ENCODE measurements at places on chromosomes 4 and X.

DNA sequence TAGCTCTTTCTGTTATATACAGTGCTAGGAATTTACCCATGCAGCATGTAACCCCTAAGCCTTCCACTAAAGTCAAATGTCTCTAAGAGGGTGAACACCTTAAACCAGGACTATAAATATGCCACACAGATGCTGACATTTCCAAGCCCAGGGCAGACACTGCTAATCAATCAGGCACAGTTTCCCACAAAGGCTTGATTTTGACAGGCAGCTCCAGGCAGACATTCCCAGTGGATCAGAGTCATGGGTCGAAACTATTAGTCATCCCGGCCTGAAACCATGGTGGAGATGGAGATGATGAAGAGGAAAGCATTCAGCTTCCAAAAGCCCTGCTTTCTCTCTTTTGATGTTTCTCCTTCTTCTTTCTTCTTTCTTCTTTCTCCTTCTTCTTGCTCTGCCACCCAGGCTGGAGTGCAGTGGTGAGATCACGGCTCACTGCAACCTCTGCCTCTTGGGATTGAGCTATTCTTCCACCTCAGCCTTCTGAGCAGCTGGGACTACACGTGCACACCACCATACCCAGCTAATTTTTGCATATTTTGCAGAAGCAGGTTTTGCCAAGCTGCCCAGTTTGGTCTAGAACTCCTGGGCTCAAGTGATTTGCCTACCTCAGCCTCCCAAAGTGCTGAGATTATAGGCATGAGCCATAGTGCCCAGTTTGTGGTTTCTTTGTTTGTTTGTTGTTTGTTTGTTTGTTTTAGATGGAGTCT is 21.0 kb upstream of the SORCS2 start:
- DNase-seq: no peak

- DNase-seq: no peak
These were observed 13.2 kb downstream of the GALNT7 start for GRCh38 chr4:173181848-173182247.

- no peak for DNase-seq
These were observed 125.0 kb downstream of the EFHC2 start for GRCh38 chrX:44218465-44218864.

DNA sequence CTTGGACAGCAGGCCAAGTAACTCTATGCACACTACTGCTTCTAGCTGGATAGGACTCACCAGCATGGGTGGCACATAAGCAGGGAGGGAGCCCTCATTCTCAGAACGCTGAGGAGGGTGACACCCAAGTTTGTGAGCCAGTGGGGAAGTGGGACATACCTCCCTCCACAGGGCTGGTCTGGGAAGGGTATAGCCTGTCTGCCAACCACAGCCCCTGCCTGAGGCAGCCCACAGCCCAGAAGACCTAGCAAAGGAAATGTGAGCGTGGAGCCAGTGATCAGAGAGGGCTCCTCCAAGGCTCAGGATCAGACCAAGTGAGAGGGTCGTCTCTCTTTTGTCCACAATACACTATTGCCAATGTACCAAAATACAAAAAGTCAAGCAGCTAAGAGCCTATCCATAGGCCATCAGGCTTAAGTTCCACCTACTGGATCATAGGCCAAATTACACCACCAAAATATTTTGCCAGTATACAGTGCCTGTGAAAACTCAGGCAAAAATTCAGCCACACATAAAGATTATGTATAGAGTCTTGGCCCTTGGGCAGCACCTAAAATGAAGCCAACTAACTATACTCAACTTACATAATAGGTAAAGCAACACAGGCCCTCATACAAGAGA is 1203.1 kb downstream of the PCDH18 start:
- no peak for DNase-seq

DNA sequence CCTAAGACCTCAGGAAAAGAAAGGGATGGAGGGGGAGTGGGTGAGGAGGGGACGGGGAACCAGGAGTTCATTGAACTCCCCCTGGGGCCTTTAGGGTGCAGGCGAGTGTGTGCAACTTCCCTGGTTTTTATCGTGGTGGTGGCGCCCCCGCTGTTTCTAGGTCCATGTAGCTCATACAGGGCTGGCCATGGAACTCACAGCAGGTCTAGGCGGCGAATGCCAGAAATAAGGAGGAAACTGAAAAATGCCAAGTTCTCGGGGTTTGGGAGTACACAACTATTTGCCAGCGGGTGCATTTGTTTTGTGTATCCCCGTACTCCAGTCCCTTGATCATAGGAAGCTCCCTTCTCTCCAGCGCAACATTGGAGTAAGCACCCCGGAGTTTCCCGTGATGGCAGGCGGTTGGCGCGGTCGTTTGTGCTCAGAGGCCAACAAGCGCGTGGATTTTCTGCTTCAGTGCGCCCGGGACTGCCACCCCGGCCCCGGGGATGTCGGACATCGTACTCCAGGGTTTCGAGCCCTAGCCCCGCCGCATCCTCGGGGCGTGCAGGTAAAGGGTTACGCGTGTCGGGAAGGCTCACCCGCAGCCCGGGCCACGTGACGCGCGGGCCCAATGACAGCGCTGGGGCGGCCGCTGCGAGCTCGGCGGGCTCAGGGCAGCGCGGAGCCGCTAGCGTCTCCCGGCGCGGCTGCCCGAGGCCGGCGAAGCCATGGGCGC is 208.9 kb downstream of the NWD2 start:
- DNase-seq: peak; percentile 42

DNA sequence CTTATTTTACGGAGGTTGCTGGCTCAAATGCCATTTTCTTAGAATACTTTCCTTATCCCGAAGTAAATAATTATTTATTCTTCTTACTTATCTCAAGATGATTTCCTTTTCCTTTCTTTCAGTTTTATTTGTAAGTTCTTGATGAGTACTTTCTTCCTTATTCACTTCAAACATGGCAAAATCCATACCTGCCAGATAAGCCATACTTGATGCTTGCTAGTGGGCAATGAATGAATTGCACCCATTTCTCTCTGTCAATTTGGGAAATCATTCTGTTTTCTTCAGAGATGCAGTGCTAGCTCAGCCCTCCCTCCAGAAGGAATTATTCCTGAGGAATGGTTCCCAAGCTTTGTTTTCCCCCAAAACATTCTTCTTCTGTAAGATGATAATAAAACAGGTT is 598.3 kb downstream of the SPRY1 start:
- no peak for DNase-seq

DNA sequence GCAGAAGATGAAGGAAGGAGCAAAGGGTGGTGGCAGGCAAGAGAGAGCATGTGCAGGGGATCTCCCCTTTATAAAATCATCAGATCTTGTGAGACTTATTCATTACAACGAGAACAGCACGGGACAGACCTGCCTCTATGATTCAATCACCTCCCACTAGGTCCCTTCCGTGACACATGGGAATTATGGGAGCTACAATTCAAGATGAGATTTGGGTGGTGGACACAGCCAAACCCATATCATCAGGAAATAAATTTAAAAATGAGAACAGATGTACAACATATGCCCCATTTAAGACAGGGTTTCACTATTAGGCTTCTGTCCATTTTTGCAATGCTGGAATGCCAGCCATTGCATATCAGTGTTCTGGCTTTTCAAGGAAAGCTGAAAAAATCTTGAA is 346.7 kb upstream of the SLIT2 start:
- no peak for DNase-seq

- DNase-seq: no peak
These were observed 206.4 kb upstream of the BCOR start for GRCh38 chrX:40304115-40304514.

- peak; percentile 99 for DNase-seq
These were observed 393 bp downstream of the GTPBP6 start for GRCh38 chrX:318068-318738.

DNA sequence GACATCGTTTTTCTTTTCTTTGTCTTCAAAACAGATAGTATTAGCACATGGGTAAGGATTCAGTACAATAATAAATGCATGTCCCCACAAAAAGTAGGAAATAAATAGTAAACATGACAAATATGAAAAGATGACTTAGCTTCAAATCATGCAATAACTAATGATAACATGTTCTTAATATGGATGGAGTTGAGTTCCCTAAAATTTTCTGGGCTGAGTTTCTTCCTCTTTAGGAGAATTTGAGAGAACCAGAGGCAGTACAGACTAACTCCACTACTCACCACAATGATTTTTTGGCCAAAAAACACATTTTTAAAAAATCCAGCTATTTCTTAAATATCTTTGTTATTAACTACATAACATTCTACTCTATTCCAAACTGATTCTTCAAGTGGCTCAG is 432.3 kb upstream of the HS3ST1 start:
- no peak for DNase-seq

- DNase-seq: no peak
These were observed 1038.3 kb upstream of the SLIT2 start for GRCh38 chr4:19213388-19213787.

DNA sequence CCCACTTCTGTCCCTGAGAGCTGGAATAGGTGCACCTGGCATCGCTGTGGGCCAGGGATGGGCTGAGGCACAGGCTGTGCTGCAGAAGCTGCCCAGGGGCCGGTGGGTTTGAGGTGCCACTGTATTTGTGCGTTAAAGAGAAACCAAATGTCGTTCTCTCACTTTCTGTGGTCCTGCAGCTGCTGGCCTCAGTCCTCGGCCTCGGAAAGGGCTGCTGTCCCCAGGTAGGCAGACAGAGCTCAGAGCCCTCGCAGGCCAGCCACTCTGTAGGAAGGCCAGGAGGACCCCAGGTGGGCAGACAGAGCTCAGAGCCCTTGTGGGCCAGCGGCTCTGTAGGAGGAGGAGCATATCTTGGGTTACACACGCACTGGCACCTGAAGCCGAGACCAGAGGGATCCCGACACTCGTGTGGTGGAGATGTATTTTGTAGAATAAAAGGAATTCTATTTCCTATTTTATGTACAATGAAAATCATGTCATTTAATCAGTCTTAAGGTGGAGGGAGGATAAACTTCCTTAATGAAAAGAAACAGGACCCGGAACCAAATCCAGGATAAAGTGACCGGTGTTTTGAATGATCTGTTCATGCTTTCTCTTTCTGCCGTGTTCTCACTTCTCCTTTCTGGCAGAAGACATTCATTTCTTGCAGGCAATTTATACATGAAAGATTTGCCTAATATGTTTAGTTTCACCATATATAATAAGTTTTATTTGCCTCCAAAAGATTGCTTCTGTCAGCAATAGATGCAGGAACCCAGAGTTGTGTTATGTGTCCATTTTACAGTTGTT is 54.4 kb upstream of the HGFAC start:
- DNase-seq: no peak

DNA sequence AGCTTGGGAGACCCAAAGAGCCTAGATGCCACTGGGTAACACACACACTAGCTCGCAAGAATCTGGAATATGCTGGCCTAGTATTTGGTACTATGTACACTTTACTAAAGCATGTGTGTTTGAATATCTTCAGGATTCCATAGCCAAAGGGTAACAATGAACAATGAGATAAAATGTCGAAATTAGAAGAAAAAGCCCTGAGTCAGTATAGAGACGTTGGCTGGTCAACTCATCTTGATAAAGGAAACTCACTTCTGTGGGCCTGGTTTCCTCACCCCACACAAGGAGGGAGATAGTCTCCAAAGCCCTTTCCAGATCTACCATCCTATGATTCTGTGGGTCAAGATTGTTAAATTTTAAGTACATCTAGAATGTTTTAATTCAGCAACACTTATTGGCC is 6.9 kb downstream of the ZDHHC9 start:
- DNase-seq: no peak

DNA sequence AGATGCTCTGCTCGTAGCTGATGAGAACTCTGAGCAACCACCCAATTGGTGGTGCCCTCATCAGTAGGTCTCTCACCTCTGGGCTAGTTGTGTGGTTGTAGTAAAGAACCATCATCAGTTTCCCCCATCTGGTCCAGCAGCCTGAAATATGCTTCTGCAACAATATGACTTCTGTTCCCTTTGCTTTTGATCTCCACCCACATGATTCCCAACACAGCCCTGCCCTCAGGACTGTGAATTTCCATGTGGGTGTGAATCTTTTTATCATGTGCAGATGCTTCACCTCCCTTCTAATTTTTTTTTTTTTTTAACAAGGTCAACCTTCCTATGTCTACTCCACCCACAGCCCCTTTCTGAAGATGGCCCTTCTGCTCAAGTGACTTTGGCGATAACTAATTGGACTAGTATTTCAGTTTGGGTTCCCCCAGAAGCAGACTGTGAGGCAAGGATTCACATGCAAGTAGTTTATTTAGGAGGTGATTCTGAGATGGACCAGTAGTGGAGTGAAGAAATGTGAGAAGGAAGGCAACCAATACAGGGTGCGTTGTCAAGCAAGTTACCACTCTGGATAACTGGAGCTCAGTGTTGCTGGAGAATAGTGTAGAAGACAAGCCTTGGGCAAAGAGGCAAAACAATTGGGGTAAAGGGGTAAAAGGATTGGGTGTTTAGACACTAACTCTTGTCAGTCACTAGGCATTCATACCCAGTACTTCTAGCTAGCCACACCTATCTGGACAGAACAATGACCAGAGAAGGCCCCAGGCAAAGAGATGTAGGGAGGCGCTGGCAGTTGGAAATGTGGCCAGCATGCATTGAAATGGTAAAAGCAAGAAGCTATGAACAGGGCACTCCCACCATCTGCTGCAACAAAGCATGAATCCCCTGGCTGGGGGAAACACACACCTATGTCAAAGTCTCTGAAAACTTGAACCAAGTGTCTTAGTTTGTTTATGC is 466.2 kb downstream of the BCOR start:
- DNase-seq: no peak

DNA sequence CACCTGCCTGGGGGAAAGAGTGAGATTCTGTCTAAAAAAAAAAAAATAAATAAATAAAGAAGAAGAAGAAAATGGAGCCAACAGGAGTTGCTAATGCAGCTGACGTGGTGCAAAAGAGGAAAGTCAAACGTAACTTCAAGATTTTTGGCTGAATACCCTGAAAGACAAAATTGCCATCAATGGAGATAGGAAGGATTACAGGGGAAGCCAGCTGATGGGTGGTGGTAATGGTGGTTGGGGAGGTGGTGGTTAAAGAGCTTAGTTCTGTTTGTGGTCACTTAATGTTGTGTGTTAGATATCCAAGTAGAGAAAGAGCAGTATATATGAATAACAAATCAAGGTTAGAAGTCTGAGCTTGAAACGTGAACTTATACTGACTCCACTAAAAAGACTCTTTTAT is 225.4 kb downstream of the ARHGAP24 start:
- no peak for DNase-seq

DNA sequence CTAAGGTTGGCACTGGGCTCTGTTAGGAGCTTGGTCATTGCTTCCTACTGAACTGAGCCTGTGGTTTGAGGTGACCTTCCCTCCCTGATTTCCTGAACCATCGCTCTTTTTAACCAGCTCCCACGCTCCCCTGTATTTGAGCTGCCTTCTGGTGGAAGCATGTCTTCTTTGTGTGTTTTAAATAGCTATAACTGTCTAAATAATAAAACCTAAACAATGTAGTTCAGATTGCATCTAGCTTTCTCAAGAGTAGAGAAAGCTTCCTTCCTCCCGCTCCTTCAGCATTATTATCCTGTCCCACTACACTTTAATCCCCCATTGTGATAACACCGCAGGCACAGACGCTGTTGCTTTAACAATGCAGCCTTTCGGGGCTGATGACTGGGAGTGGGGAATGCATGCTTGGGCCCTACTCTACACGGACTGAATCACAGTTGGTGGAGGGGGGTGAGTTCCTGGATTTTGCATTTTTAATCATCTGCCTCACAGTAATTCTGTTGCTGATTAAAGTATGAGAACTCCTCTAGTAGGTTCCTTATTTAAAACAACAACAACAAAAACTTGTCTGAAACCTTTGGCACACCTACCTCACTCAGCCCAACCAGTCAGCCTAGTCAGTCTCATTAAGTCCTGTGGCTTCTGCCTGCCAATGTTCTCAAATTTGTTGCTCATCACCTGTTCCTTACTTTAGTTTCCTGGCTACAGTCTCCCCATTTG is 6.6 kb downstream of the SMS start:
- no peak for DNase-seq

GRCh38 chrX:156008915-156009314 is 11.4 kb downstream of the IL9R start:
- DNase-seq: no peak

All from activated CD4-positive, alpha-beta T cell treated with anti-CD3 and anti-CD28 coated beads, Interleukin-2, amount 50 U/mL, for 48 hours (primary cell).